ENCODE measurements at places on chromosomes 2 and 18.

- DNase-seq: no peak
Measured at GRCh38 chr2:127157114-127157513, 50.2 kb upstream of the BIN1 start.

DNA sequence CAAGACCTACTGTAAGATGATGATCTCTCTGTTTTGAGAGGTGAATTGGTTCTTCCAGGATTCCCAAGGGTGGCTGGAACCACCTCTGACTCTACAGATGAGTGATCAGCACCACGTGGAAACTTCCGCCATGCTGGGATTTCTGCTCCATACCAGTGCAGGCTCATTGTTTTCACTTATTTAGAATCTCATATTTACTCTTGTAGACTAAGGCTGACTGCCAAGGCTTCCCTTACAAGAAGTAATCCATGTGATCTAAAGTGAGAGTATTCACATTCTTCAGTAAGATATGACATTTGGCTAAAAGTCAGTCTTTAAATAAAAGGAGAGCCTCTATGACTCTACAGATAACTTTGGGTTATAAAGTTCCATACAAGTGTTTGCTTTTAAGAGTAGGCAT lies 322.9 kb upstream of the RAB12 start:
- DNase-seq: no peak

GRCh38 chr2:191748528-191749180 lies 70.7 kb downstream of the NABP1 start:
- DNase-seq: no peak

DNA sequence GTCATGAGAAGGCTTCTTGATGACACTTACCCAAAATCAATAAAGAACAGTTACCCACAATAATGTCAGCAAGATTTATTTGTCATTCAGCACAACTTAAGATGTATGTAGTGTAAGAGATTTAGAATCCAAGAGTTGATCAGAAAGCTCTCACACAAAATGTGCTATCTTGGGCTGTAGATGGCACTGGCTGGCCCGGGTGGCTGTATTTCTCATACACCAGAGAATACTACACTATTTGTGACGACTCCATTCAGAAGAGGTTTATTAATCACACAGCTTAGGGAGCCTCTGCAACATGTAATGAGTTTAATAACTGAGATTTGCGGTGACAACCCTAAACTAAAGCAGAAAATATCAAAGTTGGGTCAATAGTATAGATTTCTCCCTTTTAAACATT lies 530.4 kb upstream of the KLHL29 start:
- DNase-seq: no peak

DNA sequence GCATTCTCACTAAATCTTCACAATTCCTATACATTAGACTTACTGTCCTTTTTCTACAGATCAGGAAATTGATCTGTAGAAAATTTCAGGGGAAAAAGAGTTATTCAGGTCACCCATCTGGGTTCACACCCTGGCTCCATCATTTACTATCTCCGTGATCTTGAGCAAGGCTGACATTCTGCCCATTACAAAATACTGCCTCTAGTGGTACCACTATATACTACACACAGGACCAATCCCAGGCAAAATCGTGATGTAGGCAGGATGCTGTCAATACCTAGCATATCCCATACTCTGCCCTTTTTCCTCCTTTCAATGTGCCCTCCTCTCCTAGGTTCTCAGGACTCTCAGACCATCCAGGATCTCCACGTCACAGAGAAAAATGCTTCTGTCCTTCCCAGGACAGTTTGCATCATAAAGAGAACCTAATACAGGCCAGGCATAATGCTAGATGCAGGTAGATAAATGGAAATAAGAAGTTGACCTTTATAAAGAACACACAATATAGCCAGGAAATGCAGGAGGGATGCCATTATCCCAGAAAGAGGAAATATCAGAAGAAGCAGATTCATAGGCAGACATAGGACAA lies 101.9 kb downstream of the CDH20 start:
- DNase-seq: no peak

DNA sequence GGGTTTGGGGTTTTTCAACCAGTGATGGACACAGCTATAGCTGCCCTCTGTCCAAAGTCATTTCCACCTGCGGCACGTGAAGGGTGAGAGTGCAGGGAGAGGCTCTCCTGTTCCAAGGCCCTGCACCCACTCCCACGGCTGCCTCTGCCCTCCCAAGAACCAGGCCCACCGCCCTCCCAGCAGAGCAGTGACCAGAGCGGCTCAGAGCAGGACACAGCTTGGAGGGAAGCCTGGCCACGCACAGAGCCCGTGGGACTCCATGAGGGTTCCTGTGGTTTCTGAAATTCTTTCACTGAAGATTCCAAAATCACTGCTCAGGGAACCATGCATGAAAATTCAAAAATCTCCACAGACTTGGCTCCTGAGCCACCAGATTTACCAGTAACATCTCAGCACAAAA lies 67.3 kb upstream of the SALL3 start:
- DNase-seq: no peak

GRCh38 chr2:88751768-88752167 lies 60.3 kb downstream of the RPIA start:
- DNase-seq: no peak

DNA sequence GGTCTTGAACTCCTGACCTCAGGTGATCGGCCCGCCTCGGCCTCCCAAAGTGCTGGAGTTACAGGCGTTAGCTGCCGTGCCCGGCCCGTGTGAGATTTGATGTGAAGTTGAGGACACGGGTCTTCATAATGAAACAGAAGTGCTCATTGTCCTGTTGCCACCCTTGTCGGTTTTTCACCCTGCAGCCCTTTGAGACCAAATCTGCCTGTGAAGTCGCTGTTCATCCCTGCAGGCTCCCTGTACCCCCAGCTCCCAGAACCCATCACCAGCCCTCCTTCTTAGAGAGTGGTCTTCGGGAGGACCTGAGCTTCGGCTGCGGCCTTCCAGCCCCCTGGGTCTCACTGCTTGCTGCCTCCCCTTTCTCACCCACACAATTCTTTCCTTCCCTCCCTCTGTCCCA lies 325.2 kb downstream of the GBX2 start:
- DNase-seq: no peak

- no peak for DNase-seq
Measured at GRCh38 chr2:169345486-169346437, 16.6 kb downstream of the LRP2 start.

DNA sequence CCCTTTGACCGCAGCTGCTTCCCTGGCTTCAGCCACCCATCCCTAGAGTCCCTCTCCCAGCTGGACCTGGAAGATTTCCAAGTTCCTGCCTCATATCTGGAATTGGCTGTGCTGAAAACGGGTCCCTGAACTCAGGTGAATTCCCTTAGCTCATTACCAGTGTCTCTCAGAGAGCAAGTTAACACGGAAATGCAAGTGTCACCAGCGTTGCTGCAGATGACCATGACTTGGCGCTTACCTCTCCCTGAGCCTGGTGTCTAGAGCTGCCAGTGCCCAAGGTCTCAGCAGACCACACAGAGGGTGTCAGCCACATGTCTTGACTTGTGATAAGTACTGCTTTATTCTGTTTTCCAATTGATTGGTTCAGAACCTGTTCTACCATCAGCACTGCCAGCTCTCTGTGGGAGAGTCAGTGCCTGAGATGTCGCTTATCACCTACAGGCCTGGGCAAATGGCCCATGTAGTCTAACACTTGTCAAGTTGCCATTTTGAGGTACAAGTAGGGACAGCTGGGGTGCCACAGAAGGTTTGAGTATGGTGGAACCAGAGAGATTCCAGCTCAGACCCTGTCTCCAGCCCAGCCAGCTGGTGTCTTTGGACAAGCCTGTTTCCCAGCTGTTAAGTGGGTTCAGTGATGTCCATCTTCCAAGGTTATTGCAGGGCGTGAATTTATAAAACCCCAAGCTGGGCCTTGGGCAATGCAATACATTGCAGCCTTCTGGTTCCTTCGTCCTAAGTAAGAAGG lies 48.7 kb downstream of the LYPD1 start:
- DNase-seq: no peak

GRCh38 chr2:2321200-2321540 lies 9.9 kb downstream of the MYT1L start:
- DNase-seq: no peak

- DNase-seq: no peak
Measured at GRCh38 chr2:105504459-105504858, 105.6 kb upstream of the FHL2 start.

- no peak for DNase-seq
Measured at GRCh38 chr2:154537024-154537423, 161.5 kb upstream of the KCNJ3 start.

- DNase-seq: no peak
Measured at GRCh38 chr2:236343400-236344161, 79.4 kb upstream of the ASB18 start.

All from NCI-H187 (cell line).